Stimulated activated CD4-positive, alpha-beta T cell treated with anti-CD3 and anti-CD28 coated beads, Interleukin-1b, Interleukin-23, amount 100 ng/mL, for 1 hour (primary cell): ENCODE measurements at places on chromosomes 5 and 9.
A peak's percentile ranks its signal among the peaks of the same experiment; 100 is the strongest.

GRCh38 chr9:133054194-133054890 lies 7.4 kb upstream of the CEL start:
- no peak for DNase-seq

DNA sequence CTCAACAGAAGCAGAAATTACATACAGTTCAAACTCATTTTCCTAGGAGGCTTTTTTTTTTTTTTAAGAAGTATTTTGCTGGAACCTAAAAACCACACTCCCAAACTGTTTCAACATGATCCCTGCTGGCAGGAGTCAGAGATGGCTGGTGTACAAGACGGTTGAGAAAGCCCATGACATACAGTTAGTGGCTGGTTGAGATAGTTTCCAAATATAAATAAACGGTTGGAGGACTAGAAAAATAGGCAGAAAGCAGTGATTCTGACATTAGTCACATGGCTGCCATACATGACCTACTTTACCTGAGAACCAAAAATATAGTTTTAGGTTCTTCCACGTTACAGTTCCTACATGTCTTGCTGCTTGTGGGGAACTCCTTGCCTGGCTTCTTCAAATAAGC lies 31.7 kb upstream of the BASP1 start:
- no peak for DNase-seq

DNA sequence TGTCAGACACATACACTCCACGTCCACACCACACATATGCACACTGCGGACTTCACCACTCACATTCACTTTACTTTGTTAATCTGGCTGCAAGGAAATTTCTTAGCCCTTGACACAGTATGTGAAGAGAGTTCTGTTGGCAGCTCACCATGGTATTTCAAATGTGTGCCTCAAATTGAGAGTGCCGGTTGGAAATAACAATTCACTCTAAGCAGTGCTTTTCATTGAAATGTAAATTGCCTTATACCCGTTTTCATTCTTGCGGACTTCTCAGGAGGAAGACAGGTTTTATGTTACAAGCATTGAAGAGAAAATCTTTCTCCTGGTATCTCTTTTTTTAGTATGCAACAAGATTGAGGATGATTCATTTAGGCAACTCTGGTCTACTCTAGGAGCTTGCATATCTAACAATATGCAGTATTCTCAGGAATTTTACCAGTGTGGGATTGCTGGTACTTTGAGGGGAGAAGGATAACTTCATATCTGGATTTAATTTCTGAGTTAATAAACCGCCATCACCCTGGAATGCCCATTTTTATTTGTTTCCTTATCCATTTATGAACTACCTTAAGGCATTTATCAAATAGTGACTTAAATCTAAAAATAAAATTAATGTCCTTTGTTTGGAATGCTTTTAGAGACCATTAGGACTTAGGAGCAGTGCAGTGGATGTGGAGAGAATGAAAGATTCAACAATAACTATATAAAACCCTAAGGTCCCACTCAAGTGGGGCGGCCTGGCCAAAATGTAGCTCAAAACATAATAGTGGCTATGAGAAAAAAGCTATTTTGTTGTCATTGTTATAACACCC lies 87.0 kb downstream of the IQGAP2 start:
- DNase-seq, result no peak

- no peak for DNase-seq
Measured at GRCh38 chr5:97100476-97100875, 41.9 kb downstream of the LIX1 start.

DNA sequence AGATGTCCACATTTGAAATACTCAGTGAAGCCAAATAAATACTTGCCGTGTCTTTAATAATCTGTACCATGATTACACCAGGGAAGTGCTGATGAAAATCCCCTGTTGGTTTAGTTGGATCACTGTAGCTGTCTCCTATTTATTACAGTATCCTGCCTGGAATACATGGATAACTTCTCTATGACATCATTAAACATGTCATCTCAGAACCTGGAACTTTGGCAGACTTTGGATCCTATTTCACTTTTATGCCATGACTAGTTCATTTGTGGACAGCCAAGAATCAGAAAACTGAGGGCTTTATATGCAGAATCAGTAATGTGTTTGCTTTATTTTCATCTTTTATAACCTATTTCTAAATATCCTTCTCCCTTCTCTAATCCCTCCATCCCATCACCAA lies at the start of gene TXNDC8:
Gene TXNDC8 (minus strand): TSS at position 137 of the 400 bp plus-strand sequence.
- DNase-seq, result no peak

DNA sequence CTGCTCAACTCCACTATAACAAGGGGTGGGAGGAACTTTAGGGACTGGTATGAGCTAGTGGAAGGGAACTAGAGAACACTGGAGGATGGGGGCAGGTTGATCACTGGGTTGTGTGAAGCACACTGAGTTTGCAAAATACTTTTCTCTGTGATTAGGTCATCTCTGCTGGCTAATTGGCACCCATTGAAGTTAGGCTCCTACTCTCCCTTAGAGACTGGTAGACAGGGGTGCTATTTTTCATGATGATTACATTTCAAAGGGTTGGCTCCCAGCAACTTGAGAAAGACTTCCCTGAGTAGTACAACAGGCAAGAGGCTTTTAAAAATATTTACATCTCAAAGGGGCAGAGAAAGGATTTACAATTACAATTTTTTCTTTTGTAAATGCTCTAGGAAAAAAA lies 50.4 kb upstream of the MTAP start:
- DNase-seq, result no peak

DNA sequence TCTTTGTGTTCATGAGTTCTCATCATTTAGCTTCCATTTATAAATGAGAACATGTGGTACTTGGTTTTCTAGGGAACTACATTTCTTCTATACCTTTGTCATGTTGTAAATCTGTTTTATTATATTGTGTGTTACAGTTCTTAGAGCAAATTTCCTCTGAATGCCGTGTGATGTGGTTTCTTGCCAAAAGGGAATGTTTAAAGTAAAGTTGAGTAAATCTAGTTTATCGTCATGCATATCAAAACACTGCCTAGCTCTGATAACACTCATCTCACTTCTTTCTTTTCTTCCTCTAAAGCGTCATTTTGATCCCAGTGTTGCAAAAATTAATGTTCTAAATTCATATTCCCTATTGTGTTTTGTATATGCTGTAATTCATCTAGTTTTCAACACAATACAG lies 295.4 kb upstream of the HAPLN1 start:
- no peak for DNase-seq

- DNase-seq, result no peak
Measured at GRCh38 chr5:152990649-152991048, 499.8 kb upstream of the GRIA1 start.

- DNase-seq, result no peak
Measured at GRCh38 chr9:131474711-131475110, 28.0 kb upstream of the POMT1 start.

GRCh38 chr9:16290169-16290568 lies 580.3 kb downstream of the BNC2 start:
- DNase-seq, result no peak

DNA sequence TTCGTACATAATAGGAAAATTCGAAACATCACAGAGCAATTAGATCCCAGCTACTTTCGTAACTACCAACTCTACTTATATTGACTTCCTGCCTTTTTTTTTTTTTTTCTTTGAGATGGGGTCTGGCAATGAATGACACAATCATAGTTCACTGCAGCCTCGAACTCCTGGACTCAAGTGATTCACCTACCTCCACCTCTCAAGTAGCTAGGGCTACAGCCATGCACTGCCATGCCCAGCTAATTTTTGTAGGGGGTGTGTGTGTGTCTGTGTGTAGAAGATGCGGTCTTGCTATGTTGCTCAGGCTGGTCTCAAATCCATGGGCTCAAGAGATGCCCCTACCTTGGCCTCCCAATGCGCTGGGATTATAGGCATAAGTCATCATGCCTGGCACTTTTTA lies 5.8 kb upstream of the PAIP2 start:
- no peak for DNase-seq

DNA sequence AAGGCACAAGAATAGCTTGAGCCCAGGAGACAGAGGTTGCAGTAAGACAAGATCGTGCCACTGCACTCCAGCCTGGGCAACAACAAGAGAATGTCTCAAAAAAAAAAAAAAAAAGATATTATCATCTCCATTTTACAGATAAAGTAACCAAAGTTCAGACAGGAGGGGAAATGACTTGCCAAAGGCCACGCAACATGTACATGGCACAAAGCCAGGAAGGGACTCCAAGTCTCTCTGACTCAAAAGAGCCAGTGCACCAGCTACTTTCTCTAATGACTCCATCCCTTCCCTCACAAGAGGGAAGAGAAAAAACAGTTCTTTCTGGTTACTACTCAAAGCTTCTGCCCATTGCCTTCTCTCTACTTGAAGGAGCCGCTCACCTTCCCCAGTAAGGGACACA lies 34.1 kb downstream of the SIL1 start:
- no peak for DNase-seq

GRCh38 chr5:141734501-141735229 lies 52.6 kb upstream of the ARAP3 start:
- peak; percentile 4 for DNase-seq

DNA sequence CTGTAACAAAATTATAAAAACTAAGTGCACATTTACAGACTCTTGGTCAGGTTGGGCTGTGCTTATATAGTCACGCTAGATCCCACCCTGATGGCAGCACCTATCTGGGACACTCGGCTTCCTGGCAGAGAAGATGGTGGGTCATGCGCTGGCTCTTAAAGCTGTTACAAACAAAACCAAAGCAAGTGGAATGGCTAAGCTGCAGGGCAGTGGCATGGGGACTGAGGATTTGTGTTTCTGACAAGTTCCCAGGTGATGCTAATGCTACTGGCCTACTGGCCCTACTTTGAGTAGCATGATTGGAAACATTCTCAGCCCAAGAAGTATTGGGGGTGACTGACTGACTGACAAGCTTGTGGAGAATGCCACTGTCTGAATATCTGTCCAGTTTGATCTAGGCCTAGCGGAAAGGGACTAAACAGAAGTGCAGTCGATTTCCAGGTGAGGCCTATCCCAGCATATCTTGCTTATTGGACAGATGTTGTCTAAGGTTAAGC lies 8.3 kb downstream of the BTF3 start:
- no peak for DNase-seq

- DNase-seq, result no peak
Measured at GRCh38 chr9:127444921-127445850, 6.0 kb downstream of the RPL12 start.

DNA sequence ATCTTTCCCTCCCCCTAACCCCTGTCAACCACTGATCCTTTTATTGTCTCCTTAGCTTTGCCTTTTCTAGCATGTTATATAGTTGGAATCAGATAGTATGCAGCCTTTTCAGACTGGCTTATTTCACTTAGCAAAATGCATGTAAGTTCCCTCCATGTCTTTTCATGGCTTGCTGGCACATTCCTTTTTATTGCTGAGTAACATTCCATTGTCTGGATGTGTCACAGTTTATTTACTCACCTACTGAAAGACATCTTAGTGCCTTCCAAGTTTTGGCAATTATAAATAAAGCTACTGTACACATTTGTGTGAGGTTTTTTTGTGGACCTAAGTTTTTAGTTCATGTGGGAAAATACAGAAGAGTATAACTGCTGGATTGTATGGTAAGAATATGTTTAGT lies 230.1 kb downstream of the PBX3 start:
- DNase-seq, result no peak

- DNase-seq, result no peak
Measured at GRCh38 chr5:100553209-100553608, 18.0 kb downstream of the FAM174A start.
